HAP-1 (cell line): ENCODE measurements at places on chromosomes 7 and 10.

GRCh38 chr7:127858915-127859189, 172.4 kb downstream of the LRRC4 start:
- no peak for DNase-seq

- DNase-seq, result no peak
Measured at GRCh38 chr7:16945372-16945771, 63.6 kb upstream of the AGR3 start.

GRCh38 chr10:93947055-93947454, 46.7 kb upstream of the PLCE1 start:
- DNase-seq, result no peak

DNA sequence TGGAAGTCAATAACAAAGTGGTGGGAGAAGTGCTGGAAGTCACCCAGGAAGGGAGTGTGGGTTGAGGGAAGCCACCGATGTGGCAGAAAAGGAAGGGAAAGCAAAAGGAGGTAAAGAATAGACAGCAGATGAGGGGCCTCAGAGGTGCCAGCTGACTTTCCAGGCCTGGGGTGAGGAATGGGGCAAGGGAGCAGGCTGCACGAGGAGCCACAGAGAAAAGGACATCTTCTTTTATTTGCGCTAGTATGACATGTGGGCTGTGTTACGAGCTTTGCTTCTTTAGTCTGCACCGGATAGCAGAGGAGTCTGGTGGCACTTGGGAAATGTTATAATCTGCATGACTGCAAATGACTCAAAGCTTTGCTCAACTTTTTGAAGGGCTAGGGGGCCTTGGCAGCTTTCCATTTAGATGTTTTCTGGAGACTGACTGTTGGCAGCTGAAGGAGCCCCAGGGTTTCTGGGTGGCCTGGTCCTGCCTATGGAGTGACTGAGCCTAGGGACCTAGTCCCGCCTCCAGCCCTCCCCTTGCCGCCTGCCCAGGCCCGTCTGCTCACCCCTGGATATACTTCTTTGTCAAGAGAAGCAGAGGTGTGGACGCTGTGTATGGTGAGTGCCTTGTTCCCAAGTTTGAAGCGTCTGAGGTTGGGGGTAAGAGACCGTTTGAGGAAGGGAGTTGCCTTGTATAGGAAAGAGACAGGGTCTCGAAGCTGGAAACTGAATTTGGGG, 5.1 kb downstream of the PRXL2A start:
- DNase-seq, result no peak

GRCh38 chr7:130513447-130513846, 21.6 kb downstream of the MEST start:
- no peak for DNase-seq

DNA sequence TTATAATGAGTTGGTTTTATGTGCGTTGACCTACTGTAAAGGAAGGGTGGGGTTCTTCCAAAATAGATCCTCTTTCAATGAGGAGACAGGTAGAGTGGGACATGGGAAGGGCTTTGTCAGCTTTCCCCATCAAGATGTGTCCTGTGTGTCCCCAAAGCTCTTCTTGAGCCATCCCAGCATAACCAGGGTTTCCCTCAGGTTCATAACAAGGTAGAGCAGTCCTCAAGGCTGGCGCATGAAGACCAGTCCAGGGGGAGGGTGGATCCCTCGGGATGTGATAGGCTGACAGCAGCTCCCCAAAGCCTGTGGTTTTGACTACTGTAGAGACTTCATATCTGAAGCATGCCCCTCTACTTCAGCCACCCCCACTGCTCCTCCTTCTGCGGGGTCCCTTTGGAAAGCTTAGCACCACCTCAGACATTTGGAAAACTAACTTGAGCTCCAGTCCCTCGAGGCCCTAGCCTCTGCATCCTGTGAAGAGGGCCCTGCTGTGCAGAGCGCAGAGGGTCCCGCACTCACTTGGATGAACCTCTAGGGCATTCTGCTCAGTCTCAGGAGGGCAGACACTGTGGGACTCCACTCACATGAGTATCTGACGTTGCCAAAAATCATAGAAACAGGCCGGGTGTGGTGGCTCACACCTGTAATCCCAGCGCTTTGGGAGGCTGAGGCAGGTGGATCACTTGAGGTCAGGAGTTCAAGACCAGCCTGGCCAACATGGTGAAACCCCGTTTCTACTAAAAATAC, 1.1 kb upstream of the GIMAP8 start:
- no peak for DNase-seq
